Smooth muscle cell of trachea (primary cell): ENCODE measurements at places on chromosomes 5 and 9. TPM values are rescaled to one million over a fixed set of nuclear protein-coding genes. Genes with fewer than 3 reads are reported as not detected.

The SOHLH1 gene
- not detected in 2 replicates for total RNA-seq

The PCDH1 gene
- 0.33 and 0.58 TPM in 2 replicates for total RNA-seq

The QRFP gene
- total RNA-seq = not detected in 2 replicates

The ELOVL7 gene
- 0.33 TPM in 1 of 2 replicates, not detected in the other for total RNA-seq

The SLCO6A1 gene
- not detected in 2 replicates for total RNA-seq

The FYB1 gene
- under 0.01 TPM in 2 replicates for total RNA-seq

The AGXT2 gene
- total RNA-seq = 0.17 TPM in 1 of 2 replicates, not detected in the other

The PGM5 gene
- total RNA-seq = 88.8 and 110 TPM in 2 replicates

The TMEM171 gene
- 0.87 and 1.8 TPM in 2 replicates for total RNA-seq

The PRR7 gene
- 2.9 and 12.4 TPM in 2 replicates for total RNA-seq

The IFNA1 gene
- not detected in 2 replicates for total RNA-seq

The FBP1 gene
- not detected in 2 replicates for total RNA-seq

The UIMC1 gene
- 24.5 and 33.3 TPM in 2 replicates for total RNA-seq

The PRLR gene
- total RNA-seq = under 0.01 and 0.17 TPM in 2 replicates

The SPATA6L gene
- total RNA-seq = 0.15 and 0.17 TPM in 2 replicates

The ZNF658 gene
- total RNA-seq = 6.1 and 8.0 TPM in 2 replicates

The NTRK2 gene
- total RNA-seq = 0.15 and 0.17 TPM in 2 replicates

The ABO gene
- total RNA-seq = not detected in 2 replicates

The AQP7 gene
- total RNA-seq = 0.29 and 0.99 TPM in 2 replicates

The PLPP7 gene
- 9.3 and 13.2 TPM in 2 replicates for total RNA-seq

The MYOZ3 gene
- 0.44 and 1.5 TPM in 2 replicates for total RNA-seq

The PCDHGB2 gene
- total RNA-seq = 5.1 TPM in 2 replicates

The MYMK gene
- total RNA-seq = not detected in 2 replicates

The PIP5K1B gene
- not detected in 2 replicates for total RNA-seq

The RNF180 gene
- total RNA-seq = 0.83 and 2.0 TPM in 2 replicates
